Germinal center (tissue), 1 donor: ENCODE measurements at places on chromosomes 11 and 22.

DNA sequence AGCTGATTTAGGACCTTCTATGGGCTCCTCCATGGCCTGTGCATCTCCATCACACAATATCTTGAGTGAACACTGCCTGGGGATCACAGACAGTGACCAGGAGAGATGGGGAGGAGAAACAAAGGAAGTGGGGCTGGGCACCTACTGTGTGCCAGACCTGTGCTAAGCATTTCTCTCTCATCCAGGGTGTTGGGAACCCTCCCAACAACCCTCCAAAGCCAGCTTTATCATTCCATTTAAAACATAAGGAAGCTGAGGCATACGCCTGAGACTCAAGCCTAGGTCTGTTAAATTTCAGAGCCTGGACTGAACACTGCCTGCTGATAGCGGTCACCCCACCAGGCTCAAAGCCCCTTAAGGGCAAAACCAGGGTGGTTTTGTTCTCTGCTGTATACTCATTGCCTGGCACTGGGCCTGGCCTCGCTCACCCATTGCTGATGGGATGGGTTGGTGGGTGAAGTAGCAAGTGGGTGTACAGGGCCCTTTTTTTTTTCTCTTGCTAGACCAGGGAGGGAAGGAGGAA, 130.1 kb downstream of the MN1 start:
- no peak for DNase-seq

DNA sequence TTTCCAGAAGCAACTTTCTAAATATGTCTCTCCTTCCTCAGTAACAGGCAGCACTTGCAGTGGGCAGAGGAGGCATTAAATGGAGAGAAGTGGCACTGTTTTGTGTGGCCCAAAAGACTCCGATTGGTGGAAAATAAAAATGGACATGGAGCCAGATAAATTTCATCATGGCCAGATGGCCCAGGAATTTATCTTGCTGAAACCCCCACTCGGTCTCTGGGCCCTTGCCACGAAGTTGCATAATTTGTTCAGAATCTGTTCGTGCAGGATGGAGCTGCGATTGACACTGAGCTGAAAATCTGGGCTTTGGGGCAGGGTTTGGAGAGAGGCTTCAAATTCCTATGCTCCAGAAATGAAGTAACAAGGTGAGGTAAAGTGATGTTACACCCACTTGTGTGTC, 65.5 kb downstream of the C11orf91 start:
- no peak for DNase-seq

DNA sequence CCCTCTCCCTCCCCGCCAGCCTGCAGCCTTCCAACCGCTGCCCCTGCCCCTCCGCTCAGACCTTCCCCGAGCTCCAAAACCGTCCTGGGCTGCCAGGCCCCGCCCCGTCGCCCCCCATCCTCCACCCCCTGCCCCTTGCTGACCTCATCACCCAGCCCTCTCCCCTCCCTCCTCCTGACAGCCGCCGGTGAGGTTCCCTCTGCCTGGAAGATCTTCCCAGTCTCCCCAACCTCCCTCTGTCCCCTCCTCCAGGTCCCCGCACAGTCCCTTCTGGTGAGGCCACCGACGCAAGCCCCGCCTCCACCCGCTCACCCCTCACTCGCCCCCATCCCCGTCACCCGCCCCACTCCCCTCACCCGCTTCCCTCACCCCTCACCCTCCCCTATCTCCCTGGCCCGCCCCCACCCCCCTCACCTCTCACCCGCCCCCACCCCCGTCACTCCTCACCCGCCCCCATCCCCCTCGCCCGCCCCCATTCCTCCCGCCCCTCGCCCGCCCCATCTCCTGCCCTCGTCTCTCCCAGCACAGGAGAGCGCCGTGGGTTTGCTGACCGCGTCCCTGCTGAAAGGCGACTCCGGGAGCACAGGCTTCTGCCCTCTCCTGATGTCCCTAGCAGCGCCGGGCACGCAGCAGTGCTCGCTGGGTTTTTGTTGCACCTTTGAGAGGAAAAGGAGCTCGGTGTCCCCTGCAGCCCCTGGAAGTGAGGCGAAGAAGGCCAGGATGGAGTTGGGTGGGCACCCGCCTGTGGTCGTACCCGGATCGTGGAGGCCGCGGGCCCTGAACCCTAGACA, 16.4 kb upstream of the UPK3A start:
- no peak for DNase-seq

DNA sequence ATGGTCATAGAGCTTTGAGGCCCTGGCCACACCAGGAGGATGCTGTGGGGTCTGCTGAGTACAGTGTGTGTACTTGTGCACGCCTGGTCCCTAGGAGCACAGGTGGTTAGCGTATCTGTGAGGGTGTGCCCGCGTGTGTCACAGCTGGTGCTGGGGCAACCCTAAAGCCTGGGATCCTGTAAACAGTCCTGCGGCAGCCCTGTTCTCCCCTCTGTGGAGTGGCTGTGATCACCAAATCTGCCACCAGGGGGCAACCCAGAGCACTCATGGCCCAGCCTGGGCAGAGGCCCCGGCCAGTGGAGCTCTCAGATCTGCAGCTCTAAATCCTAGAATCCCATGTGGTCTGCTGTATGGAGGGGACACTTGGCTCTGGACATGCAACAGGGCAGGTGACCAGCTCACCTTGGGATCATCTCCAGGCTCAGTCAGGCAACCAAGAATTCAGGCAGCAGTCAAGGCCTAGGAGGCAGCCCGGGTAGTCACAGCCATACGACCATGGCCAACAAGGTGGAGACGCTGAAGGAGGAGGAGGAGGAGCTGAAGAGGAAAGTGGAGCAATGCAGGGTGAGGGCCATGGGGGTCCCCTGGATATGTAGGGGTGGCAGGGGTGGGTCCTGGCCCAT, 3.9 kb downstream of the SH3BP1 start:
- DNase-seq = peak; percentile 84

DNA sequence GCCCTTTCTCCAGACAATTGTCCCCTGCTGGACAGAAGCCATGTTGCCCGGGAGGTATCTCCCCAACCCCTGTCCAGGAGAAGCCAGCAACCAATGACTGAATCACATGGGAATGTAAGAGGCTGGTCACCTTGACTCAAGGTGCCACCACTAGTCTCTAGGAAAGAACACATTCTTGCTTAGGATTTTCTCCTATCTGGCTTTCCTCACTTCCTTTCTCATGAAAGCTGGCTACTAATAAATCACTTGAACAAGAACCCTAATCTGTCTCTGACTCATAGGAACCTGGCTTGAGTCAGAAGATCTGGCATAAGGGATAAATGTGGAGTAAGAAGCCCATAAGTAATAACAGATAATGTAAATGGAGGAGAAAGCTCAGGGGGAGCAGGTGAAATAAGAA, 101.4 kb upstream of the C11orf87 start:
- DNase-seq = no peak
